Liver (tissue), 10 donors: ENCODE measurements at places on chromosomes 3 and 15. TPM values are rescaled to one million over a fixed set of nuclear protein-coding genes. Genes with fewer than 3 reads are reported as not detected.

DNA sequence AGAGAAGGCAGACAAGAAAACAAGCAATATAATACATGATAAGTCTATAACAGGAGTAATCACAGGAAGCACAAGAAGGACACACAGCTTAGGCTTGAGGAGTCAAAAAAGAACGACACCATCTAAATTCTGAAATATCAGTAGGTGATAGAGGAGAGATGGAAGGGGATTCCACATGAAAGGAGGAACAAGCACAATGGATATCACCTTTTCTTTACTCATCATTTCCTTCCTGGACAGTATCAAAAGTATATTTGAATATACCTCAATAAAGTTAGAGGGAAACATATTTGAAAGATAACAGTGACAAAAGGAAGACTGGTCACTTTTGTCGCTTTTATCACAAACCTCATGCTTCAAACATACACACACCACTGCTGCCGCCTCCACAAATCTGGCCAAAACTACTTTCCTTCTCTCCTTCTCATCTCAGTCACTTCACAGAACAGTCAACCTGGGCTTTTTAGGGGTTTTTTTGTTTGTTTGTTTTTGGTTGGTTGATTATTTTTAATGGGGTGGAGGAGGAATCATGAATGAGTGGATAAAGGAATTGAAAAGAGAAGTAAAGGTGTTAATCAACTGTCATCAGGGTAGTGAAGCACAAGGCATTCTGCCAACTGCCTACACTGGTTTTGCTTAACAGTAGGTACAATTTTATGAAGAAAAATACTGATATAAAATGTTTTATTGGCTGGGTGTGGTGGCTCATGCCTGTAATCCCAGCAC is 18.5 kb downstream of the DENND4A start:
- no peaks in the 10 kb centered on the region for H3K36me3 ChIP-seq
- no peak overlapping the region for H3K4me3 ChIP-seq
- DNase-seq = no peak
- H3K4me1 ChIP-seq = peaks cover 4% of the 10 kb centered on the region

GRCh38 chr15:60395276-60396011 is 2.3 kb downstream of the ANXA2 start:
- no peak overlapping the region for H3K4me3 ChIP-seq
- DNase-seq = no peak
- no peaks in the 10 kb centered on the region for H3K27me3 ChIP-seq
- peaks cover 36% of the 10 kb centered on the region for H3K4me1 ChIP-seq

DNA sequence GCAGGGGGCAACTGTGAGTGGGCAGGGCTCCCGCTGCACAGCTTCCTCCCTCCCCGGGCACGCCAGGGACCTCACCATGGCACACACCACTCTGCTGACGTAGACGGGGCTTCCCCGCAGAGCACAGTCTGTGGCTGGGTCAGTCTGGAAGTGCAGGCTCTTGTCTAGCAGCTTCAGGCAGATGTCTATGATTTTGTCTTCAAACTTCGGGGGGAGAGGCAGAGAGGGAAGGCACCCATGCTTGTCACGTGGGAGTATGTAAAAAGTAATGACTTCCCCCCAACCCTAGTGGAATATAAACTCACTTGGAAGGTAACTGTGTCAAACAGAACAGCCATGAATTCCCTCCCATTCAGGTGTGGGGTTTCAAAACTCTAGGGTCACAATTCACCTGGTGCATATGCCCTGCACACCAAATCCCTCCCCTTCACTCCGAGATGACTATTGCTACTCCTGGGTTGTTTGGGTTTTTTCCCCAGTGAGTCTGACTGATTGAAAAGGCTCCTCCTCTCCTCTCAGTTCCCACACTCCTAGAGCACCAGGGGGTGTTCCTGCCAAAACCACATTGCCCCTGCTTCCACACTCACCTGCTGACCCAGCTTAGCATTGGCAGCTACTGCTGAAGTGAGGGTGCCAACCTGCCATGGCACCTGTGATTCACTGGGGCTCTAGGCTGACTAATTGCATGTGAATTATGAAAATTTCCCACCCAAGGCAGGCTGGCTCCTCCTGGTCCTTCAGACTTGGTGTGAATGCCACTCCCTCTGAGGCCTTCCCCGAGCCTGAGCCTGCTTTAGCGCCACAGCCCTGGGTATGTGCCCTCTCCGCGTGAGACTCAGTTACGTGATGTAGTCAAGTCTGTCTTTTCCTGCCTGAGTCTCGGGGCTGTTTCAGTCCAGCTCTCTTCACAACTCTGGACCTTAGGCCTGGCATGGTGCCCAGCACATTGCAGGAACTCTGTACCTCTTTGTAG is 13.0 kb downstream of the TGM5 start:
- H3K27ac ChIP-seq = no peak overlapping the region
- no peak for DNase-seq
- H3K4me3 ChIP-seq = no peak overlapping the region
- no peaks in the 10 kb centered on the region for H3K27me3 ChIP-seq
- no peaks in the 10 kb centered on the region for H3K4me1 ChIP-seq

MLH1 gene
- total RNA-seq = 34.2 TPM

NPAP1 gene
- not detected for total RNA-seq

LRRC3B gene
- 0.19 TPM for total RNA-seq

GXYLT2 gene
- 0.08 TPM for total RNA-seq
